Stimulated activated CD8-positive, alpha-beta memory T cell treated with anti-CD3 and anti-CD28 coated beads, Interleukin-12 subunit alpha, Interleukin-12 subunit beta, amount 100 ng/mL, for 1 hour (primary cell): ENCODE measurements at places on chromosomes 4 and X.

DNA sequence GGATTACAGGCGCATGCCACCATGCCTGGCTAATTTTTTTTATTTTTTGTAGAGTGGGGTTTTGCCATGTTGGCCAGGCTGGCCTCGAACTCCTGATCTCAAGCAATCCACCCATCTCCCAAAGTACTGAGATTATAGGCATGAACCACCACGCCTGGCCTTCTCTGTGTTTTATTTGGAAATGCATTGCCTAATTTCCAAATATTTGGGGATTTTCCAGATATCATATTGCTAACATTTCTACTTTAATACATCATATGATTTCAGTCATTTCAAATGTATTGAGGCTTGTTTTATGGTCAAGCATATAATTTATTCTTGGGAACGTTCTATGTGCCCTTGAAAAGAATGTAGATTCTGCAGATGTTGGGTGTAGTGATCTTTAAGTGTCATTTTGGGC is 38.8 kb downstream of the FGF2 start:
- DNase-seq = no peak

DNA sequence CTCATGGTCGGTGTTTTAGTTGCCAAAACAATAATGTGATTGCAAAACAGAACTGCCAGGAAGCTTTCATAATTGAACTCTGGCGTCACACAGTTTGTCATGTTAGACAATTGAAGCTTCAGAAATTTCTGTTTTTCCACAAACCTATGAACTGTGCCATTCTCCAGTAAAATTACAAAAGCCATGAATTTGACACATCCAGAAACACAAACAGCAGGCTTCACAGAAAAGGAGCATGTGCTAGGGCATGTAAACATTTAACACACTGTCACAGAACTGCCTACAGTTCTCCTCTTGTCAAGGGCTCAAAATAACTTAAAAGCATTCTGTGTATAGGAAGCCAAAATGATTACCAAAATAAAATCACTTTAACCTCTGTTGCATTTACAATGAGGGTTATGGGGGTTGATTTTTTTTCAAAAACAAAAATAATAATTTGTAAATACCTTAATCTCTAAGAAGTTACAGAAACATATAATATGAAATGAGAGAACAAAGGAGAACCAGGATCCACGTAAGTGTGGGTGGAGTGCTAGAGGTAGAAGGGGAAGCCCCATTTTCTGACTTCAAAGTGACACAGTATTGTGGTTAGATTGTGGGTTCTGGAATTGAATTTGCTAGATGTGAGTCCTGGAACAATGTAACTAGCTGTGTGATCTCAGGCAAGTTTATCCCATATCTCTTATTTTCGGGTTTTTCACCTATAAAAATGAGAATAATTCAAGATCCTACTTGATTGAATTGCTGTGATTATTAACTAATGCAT is 295.0 kb downstream of the CENPC start:
- no peak for DNase-seq

GRCh38 chr4:109786846-109787245 is 15.0 kb downstream of the CFI start:
- DNase-seq = no peak

- DNase-seq = no peak
These were observed 432.5 kb upstream of the FGF16 start for GRCh38 chrX:77014377-77015372.

- DNase-seq = no peak
These were observed 9.9 kb downstream of the CTSO start for GRCh38 chr4:155943605-155944291.

GRCh38 chrX:13140007-13140406 is 95.6 kb upstream of the FAM9C start:
- DNase-seq = no peak

DNA sequence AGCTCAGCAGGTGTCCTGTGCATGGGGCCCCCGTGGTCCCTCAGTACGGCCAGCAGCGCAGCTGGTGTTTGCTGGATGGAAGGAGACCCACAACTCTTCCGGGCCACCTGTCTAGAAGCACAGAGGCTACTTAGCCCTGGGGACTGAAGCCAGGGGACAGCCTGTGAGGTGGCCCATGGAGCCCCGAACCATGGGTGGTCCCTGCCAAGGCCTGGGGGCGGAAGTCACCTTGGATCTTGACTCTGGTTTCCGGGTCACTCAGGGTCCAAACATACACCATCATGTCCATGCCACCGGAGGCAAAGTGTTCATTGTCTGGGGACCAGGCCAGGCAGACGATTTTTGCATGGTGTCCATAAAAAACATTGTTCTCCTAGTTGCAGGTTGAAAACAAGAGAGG is 39.5 kb downstream of the WDR1 start:
- no peak for DNase-seq

- DNase-seq = no peak
These were observed 19.9 kb downstream of the DCHS2 start for GRCh38 chr4:154471526-154472331.
